Nucleus accumbens (tissue), 56 donors: ENCODE measurements at places on chromosomes 6 and 20.

DNA sequence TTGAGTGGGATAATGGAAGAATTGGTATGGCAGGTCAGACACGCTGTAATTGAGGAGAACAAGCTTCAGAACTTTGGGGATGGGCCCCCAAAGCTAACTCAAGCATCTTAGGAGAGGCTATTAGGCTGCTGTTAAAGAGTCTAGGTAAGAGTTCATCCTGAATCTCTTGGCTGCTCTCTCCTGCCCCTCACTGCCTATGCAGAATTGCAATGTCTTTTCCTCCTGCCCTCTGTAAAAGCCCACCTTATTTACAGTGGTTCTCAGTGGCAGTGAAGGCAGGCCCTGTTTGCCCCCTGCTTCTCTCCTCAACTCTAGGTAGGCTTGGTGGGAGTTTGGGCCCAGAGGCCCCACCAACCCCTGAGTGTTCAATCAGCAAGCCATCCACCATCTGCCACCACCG lies 55.0 kb downstream of the LYRM2 start:
- no peak for DNase-seq

GRCh38 chr6:156698239-156699016 lies 78.8 kb upstream of the ARID1B start:
- DNase-seq, result no peak

DNA sequence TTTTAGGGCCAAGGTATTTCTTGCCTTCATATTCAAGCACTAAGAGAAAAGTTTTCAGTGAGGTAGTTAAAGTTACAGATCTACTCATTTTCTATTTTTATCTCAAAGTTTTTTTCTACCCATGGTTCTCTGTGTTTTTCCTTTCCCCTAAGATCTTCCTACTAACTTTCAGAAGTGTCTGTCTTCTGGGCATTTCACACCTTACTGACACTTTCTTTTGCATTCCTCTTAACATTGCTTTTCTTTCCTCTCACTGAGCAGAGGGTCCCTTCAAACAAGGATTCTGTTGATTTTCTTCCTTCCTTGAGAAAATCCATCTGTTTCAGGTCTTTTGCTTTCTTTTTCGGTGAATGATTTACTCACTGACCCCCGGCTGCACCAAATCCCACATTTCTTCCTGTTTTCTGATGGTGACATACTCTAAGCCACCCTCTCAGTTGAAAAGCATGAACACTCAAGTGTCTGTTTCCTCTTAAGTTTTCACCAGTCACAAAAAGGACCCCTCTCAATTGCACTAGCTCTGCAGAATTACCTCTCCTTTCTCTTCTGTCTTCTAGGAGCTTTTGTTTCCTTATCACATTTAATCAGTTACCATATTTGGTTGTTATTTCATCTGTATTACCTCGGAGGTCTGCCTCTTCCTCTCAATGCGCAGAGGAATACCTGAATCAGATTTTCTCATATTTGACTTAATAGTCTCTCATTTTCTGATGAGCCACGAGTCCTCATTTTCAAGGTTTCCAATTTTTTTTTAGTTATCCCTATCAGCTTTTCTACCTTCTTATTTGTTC lies 73.5 kb upstream of the RNF217 start:
- DNase-seq, result no peak

DNA sequence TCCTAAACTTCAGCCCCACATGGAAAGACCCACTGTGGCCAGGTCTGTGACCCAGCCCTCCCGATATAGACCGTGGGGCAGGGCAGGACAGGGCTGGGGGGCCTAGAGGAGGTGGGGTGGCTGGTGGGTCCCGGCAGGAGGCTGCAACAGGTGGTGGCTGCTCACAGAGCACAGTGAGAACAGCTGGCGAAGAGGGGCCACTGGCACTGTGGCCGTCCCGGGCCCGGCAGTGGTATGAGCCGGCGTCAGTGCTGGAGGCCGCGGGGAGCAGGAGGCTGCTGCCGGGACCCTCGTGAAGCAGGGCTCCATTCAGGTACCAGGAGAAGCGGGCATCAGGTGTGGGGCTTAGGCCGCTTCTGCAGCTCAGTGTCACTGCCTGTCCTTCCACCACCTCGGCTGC lies 13.4 kb downstream of the SIGLEC1 start:
- DNase-seq, result no peak

GRCh38 chr6:48032151-48032550 lies 78.8 kb downstream of the PTCHD4 start:
- no peak for DNase-seq

DNA sequence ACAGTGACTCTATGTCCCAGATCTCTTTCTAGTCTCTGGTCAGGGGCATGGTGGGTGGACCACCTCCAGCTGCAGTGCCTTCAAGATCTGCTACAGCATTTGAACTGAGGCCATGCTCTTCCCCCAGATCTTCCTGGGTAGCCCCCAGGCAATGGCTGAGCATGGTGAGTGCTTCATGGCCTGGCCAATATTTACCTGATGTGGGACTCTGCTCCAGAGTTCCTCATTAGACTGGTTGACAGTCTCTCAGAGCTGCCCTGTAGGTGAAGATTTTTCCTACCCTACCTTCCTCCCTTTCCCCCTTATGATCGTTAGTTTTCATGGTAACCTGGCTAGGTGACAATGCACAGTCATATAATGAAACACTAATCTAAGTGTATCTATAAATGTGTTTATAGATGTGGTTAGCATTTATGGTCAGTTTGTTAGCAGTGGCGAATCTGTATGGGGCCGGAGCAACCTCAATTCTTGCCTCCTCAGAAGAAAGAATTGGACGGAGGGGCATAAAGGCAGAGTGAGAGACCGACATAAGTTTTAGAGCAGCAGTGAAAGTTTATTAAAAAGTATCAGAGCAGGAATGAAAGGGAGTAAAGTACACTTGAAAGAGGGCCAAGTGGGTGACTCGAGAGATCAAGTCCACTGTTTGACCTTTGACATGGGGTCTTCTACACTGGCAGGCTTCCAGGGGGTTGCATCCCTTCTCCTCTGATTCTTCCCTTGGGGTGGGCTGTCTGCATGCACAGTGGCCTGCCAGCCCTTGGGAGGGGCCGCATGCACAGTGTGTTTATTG lies 256.3 kb downstream of the CD83 start:
- no peak for DNase-seq

GRCh38 chr6:41214559-41215238 lies 13.4 kb upstream of the TREML4 start:
- no peak for DNase-seq

GRCh38 chr6:74408844-74409243 lies 712.8 kb downstream of the CD109 start:
- no peak for DNase-seq

DNA sequence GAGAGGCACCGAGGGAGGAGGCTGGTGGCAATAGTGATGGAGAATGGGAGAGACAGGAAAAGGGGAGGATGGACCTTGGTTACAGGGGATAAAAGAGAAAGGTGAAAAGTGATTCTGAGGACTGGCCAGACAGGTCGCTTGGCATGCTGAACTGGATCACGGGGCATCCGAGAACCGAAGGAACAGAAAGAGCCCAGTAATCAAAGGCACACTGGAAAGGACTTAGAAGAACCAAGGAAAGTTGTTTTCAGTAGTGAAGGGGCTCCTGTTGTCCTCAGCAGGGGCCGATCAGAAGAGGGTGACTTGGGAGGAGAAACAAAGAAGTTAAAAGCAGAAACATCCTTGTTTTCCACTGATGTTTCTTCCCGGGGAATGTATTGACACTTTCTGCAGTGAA lies 18.9 kb downstream of the SYTL3 start:
- DNase-seq, result no peak

DNA sequence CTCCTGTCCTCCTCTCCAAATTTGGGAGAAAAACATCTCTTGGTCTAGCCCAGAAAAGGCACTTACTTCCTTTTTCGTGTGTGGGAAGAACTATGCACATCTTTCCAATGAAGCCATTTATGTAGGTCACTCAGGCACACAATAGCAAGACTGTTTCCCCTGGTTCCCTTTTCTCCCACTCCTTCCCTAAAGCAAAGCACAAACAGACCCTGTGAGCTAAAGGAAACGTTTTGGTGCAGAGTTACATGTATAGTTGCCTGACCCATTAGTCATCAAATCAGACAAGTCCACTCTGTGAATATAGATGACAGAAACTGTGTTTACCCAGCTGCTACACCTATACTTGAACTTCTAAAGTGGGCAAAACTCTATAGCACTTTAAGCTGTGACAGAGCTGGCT lies 474.6 kb downstream of the COL12A1 start:
- no peak for DNase-seq

DNA sequence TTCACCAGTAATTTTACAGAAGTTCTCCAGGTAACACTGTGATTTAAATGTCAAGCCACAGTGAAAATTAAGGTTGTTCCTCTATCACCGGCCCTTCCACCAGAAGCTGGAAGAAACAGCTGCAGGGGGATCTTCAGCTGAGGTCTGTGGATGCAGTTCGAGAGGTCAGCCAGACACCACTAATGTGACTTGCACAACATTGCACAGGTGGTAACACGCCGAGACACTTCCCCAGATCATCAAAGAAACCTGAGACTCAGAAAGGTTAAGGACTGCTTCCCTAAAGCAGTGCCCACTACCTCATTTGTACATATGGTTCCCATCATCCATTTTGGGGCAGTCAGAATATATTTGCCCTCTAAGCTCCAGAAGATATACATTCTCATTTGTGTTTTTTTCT lies 8.1 kb upstream of the SERPINB9 start:
- DNase-seq, result no peak

DNA sequence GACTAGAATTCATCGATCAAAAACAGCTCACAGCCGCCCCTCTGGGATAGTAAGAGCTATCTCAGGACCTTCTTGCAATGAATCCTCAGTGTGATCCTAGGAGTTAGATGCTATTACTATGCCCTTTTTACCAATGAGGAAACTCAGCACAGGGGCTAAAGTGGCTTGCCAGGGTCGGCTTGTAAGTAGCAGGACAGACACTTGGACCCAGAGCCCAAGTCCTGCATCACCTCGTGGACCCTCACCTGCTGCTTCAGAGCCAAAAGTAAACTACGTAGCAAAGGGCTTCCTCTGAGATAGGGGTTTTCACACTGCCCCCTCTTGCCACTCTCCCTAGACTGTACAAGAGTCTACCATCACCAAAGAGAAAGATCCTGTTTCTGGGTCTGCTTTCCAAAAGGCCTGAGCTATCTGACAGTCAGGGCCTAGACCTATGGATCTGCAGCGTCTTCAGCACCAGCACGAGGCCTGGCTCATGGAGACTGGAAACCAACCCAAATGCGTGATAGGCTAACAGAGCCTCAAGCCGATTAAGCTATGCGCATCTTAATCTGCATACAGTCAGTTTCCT lies 172.3 kb downstream of the ANKRD60 start:
- DNase-seq, result no peak

DNA sequence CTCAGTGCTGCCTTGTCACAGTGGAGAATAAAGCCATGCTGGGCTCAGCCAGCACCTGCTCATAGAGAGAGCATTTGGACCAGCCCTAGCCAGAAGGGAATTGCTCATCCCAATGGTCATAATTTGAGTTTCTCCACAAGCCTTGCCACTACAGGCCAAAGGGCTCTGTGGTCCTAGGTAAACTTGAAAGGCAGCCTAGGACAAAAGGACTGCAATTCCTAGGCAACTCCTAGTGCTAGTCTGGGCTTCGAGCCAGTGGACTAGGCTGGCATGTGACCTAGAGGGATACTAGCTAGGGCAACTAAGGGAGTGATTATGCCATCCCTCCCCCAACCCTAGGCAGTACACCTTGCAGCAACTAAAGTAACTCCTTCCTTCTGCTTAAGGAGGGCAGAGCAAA lies 516.2 kb downstream of the BCKDHB start:
- no peak for DNase-seq

- DNase-seq, result no peak
These were observed 263.4 kb downstream of the CDH26 start for GRCh38 chr20:60221593-60221992.

- no peak for DNase-seq
These were observed 54.8 kb downstream of the NFATC2 start for GRCh38 chr20:51487565-51488268.

DNA sequence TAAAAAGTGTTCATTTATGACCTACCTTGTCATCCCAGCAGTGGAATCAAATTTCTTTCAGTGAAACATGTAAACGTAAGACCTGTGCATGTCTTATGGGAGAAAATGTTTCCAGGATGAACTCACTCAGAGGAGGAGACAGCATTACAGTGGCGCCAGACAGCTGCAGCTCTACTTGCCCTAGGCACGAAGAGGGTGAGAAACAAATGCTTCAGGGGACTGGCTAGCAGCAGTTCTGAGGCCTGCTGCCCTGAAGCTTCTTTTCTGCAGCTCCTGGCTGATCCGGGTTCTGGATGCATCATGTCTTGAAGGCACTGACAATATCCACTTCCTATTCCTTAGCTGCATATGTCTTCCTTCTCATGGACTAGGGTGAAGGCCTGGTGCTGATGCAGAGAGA lies 120.2 kb downstream of the QRSL1 start:
- no peak for DNase-seq

- no peak for DNase-seq
These were observed 68.7 kb downstream of the COL19A1 start for GRCh38 chr6:69935079-69935478.

DNA sequence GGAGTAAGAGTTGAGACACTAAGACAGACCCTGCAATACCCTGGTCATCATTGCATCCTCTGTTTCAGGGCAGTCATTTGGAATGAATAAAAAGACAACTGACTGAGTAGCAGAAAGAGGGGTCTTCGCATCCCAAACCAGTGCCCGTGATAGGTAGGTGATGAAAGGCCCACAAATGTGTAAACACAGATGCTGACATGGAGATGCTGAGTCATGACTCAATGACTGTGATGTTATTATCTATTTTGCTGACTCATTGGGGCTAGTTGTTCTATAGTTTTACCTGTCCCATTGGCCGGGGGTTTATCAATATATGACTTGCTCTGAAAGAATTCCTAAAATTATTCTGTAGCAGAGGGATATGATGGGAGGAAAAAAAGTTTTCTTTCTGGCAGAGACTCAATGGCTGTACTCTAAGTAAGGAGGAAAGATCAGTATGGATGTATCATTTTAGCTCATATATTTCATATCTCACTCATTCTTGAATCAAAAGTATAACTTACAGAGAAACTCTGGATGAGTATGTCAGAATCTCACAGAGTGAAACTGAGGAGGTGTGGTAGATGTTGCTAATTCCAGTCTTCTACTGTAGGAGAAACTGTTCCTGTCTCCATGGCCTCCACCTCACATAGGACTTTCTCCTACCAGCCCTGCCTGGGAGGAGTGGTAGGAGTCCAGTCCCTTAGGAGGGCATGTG lies 119.9 kb upstream of the PREP start:
- no peak for DNase-seq

GRCh38 chr20:56924292-56925081 lies 295.4 kb downstream of the TFAP2C start:
- no peak for DNase-seq

GRCh38 chr20:20720158-20720557 lies 7.7 kb upstream of the RALGAPA2 start:
- no peak for DNase-seq

DNA sequence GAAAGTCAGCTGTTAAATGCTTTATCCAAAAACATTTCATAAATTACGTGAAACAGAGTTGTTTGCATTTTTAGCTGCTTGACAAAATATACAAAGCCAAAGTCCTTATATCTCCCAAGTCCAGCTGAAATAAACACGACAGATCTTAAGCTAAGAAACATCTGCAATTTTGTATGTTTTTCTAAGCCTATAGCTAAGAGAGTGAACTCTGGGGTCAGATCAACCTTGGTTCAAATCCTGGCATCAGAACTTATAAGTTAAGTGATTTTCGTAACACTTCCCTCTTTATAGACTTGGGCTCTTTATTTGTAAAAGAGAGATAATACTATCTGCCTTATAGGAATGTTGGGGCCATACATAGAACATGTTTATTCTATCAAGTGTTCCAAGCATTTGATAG lies 176.7 kb downstream of the PTPRK start:
- no peak for DNase-seq
